ENCODE measurements at places on chromosomes 3 and 15.

GRCh38 chr15:41881086-41881485 lies 12.8 kb downstream of the SPTBN5 start:
- no peak for DNase-seq

GRCh38 chr15:66169023-66169422 lies 84.5 kb downstream of the MEGF11 start:
- DNase-seq: no peak

- no peak for DNase-seq
Measured at GRCh38 chr3:30676424-30677346, 70.3 kb downstream of the TGFBR2 start.

DNA sequence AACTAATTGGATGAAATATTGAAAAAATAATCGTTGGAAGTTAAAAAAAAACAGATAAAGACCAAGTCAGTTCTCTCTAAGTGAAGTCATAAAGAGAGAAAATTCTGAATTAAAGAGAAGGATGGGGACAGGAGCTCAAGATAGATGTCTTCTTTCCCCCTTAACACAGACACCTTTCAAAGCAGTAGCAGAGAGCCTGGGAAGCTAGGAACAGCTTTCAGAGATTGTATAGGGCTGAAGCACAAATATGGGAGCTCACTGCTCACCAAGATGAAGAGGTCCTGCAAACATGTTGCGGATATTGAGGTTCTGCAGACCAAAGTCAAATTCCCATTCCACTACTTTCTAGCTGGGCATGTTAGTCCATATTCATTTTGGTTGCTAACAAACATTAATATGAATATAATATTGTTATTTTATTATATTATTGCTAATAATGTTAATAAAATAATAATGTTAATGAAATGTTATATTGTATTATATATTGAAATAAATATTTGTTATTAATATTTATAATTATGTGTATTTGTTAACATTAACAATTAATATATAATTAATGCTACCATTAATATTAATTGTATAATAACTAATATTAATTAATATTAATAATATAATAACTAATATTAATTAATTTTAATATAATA lies 319.1 kb downstream of the OXSM start:
- no peak for DNase-seq

- DNase-seq: no peak
Measured at GRCh38 chr3:111695636-111696117, 100.5 kb upstream of the ZBED2 start.

DNA sequence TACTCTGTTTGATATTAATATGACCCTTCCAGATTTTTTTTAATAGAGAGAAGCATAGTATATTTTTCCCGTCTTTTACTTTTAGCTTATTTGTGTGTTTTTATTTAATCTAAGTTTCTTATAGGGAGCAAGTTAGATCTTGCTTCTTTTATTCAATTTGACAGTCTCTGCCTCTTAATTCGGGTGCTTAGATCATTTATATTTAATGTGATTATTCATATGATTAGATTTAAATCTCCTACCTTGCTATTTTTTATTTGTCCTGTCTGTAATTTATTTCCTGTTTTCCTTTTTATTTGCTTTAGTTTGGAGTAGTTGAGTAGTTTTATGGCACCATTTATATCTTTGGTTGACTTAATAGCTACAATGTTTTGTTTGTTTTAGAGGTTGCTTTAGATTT lies 66.1 kb downstream of the GJD2 start:
- DNase-seq: no peak

DNA sequence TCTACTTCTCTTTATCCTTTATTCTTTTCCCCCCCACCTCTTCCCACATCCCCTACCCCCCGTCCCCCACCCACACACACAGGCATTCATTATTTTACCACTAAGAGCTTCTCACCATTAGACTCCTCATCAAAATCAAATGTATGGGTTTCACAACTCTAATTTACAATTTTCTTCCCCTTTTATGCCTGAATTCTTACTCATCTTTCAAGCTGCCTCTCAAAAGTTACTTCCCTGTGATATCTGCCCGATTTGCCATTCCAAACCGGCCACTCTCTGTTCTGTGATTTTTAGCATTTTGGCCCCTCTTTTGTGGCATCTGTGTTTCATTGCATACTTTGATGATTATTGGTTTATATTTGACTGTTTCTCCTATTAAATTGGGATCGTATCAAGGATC lies 42.2 kb downstream of the SLC9A9 start:
- no peak for DNase-seq

- no peak for DNase-seq
Measured at GRCh38 chr3:9110316-9110715, 139.1 kb downstream of the SRGAP3 start.

GRCh38 chr15:85314633-85315032 lies 65.8 kb upstream of the AKAP13 start:
- no peak for DNase-seq

DNA sequence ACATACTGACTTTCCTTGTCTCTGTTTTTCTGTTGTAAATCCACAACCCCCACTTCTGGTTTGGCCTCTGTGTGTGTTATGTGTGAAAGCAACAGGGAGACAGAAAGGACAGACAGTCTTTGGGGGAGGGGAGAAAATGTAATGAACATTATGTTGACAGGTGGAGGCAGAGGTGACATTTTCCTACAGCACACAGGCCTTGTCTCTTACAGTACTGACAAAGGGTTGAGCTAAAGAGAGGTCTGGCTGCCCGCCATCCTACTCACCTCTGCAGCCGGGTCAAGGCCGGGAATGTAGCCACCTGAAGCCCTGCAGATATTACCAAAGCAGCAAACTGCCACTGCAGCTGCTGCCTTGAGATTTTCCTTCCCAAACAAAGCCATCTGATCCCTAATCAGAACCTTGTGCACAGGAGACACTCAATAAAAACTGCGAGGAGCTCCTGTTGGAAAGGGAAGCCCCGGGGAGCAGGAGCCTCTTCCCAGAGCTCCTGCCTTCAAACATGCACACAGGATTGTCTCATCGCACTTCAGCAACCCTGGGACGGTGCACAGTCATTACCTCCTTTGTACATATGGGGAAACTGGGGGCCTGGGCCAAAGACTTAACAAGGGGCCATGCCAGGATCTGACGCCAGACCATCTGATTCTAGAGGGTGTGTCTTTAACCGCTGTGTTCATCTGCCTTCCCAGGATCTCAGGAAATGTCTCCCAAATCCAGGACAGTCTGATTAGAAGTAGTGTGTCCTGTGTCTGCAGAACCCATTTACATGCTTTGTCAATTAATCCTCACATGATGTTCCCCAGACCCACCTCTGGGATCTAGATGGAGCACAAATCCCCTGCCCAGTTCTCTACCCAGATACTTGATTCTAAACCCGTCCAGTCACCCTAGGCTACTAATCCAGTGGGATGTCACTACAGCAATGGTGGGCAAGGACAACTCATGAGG lies 14.2 kb downstream of the MYO5C start:
- no peak for DNase-seq

DNA sequence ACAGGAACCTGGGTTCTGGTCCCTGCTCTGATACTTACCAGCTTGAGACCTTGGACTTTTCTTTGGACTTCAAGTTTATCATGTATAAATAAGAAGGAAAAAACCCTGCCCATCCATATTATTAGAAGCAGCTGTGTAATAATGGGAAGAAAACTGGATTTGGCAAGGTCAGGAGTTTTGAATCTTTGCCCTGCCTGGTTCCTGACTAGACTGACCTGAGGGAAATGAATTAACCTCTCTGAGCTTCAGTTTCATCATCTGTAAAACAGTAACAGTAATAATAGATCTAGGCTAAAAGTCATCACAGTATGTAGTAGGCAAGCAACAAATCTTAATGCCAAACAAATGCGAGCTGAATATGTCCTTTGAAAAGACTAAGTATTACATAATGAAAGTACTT lies 68.8 kb downstream of the FSIP1 start:
- no peak for DNase-seq

- no peak for DNase-seq
Measured at GRCh38 chr3:188348435-188349244, 194.7 kb downstream of the LPP start.

GRCh38 chr15:61794881-61795280 lies 265.4 kb downstream of the VPS13C start:
- no peak for DNase-seq

- DNase-seq: no peak
Measured at GRCh38 chr15:91491101-91491950, 362.2 kb upstream of the SLCO3A1 start.

DNA sequence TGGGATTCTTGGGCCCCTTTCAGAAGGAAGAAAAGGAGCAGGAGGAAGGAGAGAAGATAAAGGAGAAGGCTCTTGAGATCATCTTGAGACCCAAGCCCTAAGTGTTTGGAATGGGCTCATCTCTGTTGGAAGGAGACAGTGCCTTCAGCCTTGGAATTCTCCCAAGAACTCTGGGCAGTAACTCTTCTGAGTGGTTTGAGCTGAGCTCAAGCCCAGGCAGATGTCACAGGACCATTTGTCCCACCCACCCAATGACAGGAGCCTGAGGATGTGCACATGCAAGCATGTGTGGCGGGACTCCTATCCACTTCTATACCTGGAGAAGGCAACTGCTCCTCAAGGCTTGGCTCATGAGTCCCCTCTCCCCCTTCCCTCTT lies 14.6 kb upstream of the TMEM40 start:
- no peak for DNase-seq

DNA sequence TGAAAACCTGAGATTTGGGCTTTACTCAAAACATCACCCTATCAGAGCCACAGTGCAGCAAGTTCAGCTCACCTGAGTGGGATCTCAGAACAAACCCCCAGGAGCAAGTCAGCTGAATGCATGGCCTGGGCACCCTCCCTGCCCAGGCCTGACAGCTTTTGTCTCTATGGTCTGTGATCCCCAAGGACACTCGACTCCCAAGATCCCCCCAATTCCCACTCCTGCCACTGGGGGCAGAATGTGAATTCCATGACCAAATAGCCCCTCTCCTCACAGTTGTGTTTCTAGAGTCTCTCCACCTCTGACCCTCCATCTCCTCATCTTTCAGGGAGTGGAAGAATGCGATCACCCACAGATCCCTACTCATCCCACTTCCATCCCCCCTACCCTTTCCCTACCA lies 58.9 kb downstream of the ZNF445 start:
- no peak for DNase-seq

DNA sequence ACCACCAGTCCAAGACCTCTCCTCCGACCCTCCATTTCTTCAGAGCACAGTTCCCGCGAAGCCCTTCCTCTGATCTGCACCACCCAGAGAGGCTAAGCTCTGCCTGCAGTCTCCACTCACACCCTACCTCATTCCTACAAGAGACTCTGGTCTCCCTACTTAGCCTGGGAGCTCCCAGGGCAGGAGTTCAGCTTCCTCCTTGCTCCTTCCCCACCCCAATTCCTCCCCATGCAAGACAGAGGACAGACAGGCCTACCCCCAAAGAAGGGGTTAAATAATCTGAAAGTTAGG lies 12.6 kb upstream of the VIPR1 start:
- no peak for DNase-seq

DNA sequence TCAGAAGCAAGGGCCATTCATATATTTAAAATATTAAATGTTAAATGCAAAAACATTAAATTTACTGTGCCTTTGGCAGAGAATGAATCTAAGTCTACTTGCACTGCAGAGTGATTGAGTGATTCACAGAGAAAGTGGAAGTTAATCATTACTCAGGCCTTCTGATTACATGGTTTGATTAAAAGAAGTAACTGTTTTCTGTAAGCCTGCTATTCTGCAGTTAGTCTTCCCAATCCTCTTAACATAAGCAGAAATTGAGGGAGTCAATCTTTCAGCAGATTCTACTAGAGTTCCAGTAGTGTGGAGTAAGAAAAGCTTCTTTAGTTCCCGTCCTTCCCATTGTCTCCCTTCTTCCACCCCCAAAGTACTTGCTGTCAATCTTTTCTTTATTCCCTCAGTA lies 1.5 kb downstream of the NLGN1 start:
- no peak for DNase-seq

DNA sequence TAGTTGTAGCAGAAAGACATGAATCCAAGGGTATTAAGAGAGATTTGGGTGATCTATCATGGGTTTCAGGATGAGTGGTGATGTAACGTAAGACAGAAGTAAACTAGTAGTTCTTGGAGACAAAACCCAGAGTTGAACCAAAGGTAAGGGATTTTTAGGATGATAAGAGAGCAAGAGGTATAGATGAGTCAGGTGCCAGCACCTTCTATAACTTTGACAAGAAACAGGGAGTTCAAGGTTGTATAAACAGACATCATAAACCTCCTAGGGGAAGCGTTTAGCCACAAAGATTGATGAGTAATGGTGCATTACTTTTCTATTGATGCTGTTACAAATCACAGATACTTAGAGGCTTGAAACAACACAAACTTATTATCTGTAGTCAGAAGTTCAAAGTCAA lies 447.3 kb upstream of the ARHGEF26 start:
- DNase-seq: no peak

DNA sequence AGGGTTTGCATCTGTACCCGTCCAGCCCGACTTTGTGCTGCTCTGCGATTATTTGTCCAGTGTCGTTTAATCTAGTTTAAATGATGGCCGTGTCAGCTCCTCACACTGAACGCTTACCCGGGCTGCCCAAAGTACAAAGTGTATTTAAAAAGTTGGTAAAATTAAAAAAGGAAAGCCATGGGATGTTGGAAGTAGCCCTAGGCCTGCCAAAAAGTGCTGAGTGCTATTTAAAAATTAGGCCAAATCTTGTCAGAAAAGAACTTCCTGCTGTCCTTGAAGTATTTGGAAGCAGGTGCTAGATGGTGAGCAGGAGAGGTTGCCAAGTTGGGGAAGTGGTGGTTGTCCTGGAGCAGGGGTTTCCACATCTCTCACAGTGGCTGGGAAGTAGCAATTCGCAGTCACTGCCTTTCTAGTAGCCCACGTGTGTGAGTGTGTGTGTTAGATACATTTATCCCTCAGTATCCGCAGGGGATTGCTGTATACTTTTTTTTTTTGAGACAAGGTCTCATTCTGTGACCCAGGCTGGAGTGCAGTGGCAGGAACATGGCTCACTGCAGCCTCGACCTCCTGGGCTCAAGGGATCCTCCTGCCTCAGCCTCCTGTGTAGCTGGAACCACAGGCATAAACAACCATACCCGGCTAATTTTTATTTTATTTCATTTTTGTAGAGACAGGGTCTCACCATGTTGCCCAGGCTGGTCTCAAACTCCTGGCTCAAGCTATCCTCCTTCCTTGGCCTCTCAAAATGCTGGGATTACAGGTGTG lies 664 bp downstream of the PPCDC start:
- DNase-seq: no peak

GRCh38 chr3:179972881-179973423 lies 63.8 kb downstream of the PEX5L start:
- no peak for DNase-seq

GRCh38 chr3:52793702-52794611 lies 639 bp upstream of the ITIH3 start:
- DNase-seq: no peak

GRCh38 chr3:139427283-139428060 lies 38.0 kb upstream of the COPB2 start:
- DNase-seq: peak; percentile 27

GRCh38 chr3:171122861-171123260 lies 96.3 kb upstream of the SLC2A2 start:
- DNase-seq: no peak

GRCh38 chr3:56131974-56132590 lies 336.2 kb downstream of the ERC2 start:
- DNase-seq: no peak

- no peak for DNase-seq
Measured at GRCh38 chr3:194970066-194970465, 284.4 kb downstream of the FAM43A start.

- no peak for DNase-seq
Measured at GRCh38 chr3:102619361-102619760, 184.5 kb downstream of the ZPLD1 start.

- DNase-seq: no peak
Measured at GRCh38 chr3:160980740-160981139, 124.4 kb downstream of the B3GALNT1 start.

GRCh38 chr3:8836096-8836495 lies 66.7 kb upstream of the OXTR start:
- no peak for DNase-seq

GRCh38 chr3:110414855-110415254 lies 656.8 kb upstream of the NECTIN3 start:
- no peak for DNase-seq

All from central memory CD4-positive, alpha-beta T cell (primary cell).